Stimulated activated CD4-positive, alpha-beta T cell treated with anti-CD3 and anti-CD28 coated beads, Interleukin-12 subunit alpha, Interleukin-12 subunit beta, amount 100 ng/mL, for 4 hours (primary cell): ENCODE measurements at places on chromosomes 16 and 17.

GRCh38 chr17:47660064-47660492, 10.4 kb downstream of the KPNB1 start:
- no peak for DNase-seq

DNA sequence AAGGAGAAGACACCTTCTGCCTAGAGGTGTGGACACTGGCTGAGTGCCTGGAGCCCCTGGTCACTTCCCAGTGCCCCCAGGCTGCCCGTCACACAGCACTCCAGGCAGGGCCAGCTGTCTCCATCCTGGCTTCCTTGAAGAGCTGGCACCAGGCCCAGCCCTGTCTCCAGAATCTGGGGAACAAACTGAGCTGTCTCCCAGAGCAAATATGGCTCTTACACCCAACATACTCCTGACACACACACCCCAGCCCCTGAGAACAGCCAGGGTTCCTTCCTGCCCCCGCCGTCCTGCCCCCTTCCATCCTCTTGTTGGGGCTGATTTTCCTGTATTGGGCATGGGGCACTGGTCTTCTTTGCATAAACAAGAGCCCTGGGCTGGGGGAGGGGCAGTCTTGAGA, 9.1 kb downstream of the NHERF1 start:
- no peak for DNase-seq

GRCh38 chr17:39036009-39036408, 68.8 kb upstream of the FBXO47 start:
- no peak for DNase-seq

DNA sequence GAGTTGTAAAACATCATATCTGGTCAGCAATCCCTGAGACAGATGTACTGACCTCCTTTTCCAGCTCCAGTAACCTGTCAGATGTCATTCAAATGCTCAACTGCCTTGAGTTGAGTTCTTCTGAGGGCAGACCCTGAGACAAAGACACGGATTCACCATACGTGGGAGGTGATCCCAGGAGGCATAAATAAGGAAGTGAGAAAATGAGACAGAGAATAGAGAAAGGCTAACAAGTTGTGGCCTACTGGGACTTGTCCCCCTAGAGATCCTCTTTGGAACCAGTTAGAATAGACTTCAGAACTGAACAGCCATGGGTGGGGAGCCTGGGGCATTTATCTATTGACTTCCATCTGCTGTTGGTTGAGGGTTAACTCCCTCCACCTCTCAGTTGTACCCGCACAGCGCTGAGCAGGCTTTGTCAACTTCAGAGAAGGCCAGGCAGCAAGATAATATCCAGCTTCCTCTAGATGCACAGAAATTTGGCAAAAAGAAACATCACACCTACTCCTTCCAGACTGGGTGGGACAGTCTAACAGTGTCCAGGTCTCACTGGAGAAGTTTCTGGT, 123.0 kb upstream of the DYNLRB2 start:
- DNase-seq, result no peak

GRCh38 chr17:13244513-13244912, 226.7 kb upstream of the ELAC2 start:
- DNase-seq, result no peak

GRCh38 chr17:62778990-62779681, 29.0 kb downstream of the MARCHF10 start:
- DNase-seq, result no peak

- DNase-seq, result no peak
Measured at GRCh38 chr17:55495239-55495638, 16.0 kb downstream of the SMIM36 start.

GRCh38 chr16:3474136-3474779, 21.0 kb downstream of the C16orf90 start:
- DNase-seq, result no peak

DNA sequence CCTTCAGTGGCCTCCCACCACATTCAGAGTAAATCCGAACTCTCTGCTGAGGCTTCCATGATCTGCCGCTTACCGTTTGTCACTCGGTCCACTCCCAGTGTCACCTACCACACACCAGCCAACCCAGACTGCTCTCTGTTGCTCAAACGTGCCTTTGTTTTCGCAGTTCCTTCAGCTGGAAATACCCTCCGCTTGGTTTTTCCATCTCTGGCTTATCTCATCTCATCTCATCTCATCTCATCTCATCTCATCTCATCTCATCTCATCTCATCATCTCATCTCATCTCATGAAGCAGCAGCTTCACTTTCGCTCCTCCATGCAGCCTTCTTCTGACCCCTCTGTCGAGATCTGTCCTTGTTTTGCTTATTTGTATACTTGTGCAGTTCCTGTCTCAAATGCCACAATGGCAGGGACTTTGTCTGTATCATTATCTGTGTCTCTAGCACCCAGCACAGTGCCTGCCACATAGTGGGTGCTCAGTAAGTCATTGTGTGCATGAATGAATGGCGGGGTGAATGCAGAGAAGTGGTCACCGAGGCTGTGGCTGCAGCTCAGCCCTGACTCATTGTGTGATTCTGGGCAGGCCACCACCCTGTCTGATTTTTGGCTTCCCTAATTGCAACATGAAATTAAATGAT, 3.8 kb upstream of the SNX20 start:
- no peak for DNase-seq

DNA sequence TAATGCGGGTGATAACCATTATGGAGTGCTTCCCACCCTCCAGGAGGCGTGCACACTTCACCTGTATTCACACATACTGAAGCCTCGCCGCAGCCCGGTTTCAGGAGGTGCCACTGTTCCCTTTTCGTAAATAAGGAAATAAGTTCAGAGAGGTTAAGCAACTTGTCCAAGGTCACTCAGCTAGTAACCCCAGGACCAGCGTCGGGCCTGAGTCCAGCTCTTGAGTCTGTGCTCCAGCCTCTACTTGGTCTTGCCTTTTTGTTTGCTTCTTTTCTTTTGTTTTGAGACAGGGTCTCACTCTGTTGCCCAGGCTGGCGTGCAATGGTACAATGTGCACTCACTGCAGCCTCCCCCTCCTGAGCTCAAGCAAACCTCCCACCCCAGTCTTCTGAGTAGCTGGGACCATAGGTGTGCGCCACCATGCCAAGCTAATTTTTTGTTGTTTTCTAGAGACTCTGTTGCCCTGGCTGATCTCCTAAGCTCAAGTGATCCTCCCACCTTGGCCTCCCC, 63.5 kb upstream of the CIBAR2 start:
- DNase-seq, result no peak

- DNase-seq, result no peak
Measured at GRCh38 chr17:13557077-13557476, 44.7 kb downstream of the HS3ST3A1 start.

- DNase-seq, result no peak
Measured at GRCh38 chr17:42268236-42268635, 8.0 kb downstream of the STAT5B start.

GRCh38 chr16:77539421-77540034, 104.7 kb upstream of the ADAMTS18 start:
- no peak for DNase-seq

GRCh38 chr17:2060681-2061440, 6.0 kb downstream of the HIC1 start:
- DNase-seq, result no peak

GRCh38 chr16:8905168-8905762, 23.1 kb downstream of the LITAFD start:
- no peak for DNase-seq
